ENCODE measurements at places on chromosomes 2 and 18. TPM values are rescaled to one million over a fixed set of nuclear protein-coding genes. Genes with fewer than 3 reads are reported as not detected.
A peak's percentile ranks its signal among the peaks of the same experiment; 100 is the strongest.

DNA sequence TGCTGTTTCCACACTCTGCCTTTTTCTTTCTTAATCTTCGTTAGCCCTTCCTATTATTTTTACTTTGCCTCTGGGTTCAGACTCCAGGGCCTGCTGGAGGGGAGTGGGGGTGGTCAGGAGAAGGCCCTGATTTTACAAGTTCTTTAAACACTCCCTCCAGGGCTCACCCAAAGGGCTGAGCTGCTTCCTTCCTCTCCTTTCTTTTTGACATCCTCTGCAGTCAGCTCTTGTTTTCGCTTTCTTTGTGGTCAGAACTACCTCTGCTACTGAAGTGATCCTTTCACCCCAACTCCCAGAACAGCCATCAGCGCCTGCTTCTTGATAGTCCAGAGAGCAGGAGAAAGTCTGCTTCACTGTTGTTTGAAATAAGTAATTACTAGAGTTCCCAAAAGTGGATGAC lies 925.7 kb downstream of the EPHA4 start:
- no peaks in the 10 kb centered on the region for H3K27me3 ChIP-seq
- DNase-seq = no peak
- H3K4me3 ChIP-seq = no peak overlapping the region
- no peak overlapping the region for H3K27ac ChIP-seq
- no peaks in the 10 kb centered on the region for H3K36me3 ChIP-seq
- H3K4me1 ChIP-seq = no peaks in the 10 kb centered on the region

DNA sequence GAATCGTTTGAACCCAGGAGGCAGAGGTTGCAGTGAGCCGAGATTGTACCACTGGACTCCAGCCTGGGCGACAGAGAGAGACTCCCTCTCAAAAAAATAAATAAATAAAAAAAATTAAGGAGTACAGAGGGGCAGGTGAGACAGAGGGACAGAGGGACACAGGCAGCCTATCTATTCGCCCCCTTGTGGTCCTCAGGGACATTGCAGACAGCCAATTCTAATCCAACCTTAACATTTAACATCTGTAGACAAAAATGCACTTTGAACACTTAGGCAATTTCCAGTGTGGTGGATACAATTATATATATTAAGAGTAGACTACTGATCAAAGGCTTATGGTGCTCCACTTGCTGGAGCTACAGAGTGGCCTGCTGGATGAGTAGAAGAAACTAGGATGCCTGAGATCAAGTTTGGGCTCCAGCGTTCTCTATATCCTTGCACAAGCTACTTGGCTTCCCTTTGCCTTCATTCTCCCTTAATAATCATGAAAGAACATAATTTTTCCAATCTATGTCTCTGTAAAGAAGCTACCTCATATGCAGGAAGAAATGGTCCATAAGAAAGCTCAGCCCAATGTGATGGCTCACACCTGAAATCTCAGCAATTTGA lies 8.2 kb upstream of the SMARCAL1 start:
- no peaks in the 10 kb centered on the region for H3K36me3 ChIP-seq
- H3K4me3 ChIP-seq = no peak overlapping the region
- DNase-seq = peak; percentile 54
- H3K27ac ChIP-seq = no peak overlapping the region
- H3K27me3 ChIP-seq = no peaks in the 10 kb centered on the region

DNA sequence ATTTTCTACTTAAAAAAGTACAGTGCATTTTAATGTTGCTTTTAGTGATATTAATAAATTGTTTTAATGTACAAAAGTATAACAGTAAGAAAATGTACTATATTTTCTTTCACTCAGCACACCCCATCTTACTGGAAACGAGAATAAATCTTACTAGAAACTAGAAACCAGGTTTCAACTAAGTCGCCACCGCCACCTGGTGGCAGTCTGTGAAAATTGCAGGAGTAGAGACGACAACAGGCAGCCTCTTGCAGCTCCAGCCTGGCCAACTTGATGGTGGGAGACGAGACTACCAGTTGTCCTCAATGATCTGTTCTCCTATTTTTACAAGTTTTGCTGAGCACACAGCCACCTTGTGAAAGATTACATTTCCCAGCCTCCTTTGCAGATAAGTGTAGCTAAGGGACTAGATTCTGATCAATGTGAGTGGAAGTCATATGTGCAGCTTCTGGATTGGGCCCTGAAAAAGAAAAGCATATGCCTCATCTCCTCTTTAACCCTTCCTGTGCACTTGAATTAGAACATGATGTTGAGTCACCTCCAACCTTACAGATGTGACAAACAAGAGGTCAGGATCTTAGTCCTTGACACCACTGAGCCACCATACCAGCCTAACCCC lies 8.7 kb downstream of the OTOF start:
- H3K36me3 ChIP-seq = no peaks in the 10 kb centered on the region
- H3K27ac ChIP-seq = no peak overlapping the region
- no peaks in the 10 kb centered on the region for H3K27me3 ChIP-seq

- no peaks in the 10 kb centered on the region for H3K36me3 ChIP-seq
- H3K4me3 ChIP-seq = no peak overlapping the region
- H3K4me1 ChIP-seq = no peaks in the 10 kb centered on the region
- no peak overlapping the region for H3K27ac ChIP-seq
- no peak for DNase-seq
Measured at GRCh38 chr2:47725808-47726207, 57.1 kb upstream of the MSH6 start.

- no peaks in the 10 kb centered on the region for H3K27me3 ChIP-seq
- no peak overlapping the region for H3K27ac ChIP-seq
- no peak for DNase-seq
- no peaks in the 10 kb centered on the region for H3K36me3 ChIP-seq
- H3K4me3 ChIP-seq = no peak overlapping the region
Measured at GRCh38 chr18:57497372-57498294, 62.5 kb downstream of the ONECUT2 start.

GRCh38 chr2:226738191-226738820 lies 61.3 kb downstream of the IRS1 start:
- no peak overlapping the region for H3K4me3 ChIP-seq
- H3K27ac ChIP-seq = no peak overlapping the region
- H3K4me1 ChIP-seq = peaks cover 10% of the 10 kb centered on the region
- no peaks in the 10 kb centered on the region for H3K36me3 ChIP-seq
- no peaks in the 10 kb centered on the region for H3K27me3 ChIP-seq

GRCh38 chr2:173739006-173739405 lies 226.2 kb downstream of the SP3 start:
- H3K4me3 ChIP-seq = no peak overlapping the region
- H3K36me3 ChIP-seq = no peaks in the 10 kb centered on the region
- H3K27ac ChIP-seq = no peak overlapping the region
- no peaks in the 10 kb centered on the region for H3K27me3 ChIP-seq
- no peaks in the 10 kb centered on the region for H3K4me1 ChIP-seq

GRCh38 chr2:68832233-68832869 lies 38.8 kb downstream of the BMP10 start:
- no peaks in the 10 kb centered on the region for H3K36me3 ChIP-seq
- H3K4me1 ChIP-seq = peaks cover 36% of the 10 kb centered on the region
- no peaks in the 10 kb centered on the region for H3K27me3 ChIP-seq
- H3K27ac ChIP-seq = peak overlapping the region; percentile 76

- H3K4me1 ChIP-seq = no peaks in the 10 kb centered on the region
Measured at GRCh38 chr2:181197140-181197760, 216.8 kb downstream of the UBE2E3 start.

DNA sequence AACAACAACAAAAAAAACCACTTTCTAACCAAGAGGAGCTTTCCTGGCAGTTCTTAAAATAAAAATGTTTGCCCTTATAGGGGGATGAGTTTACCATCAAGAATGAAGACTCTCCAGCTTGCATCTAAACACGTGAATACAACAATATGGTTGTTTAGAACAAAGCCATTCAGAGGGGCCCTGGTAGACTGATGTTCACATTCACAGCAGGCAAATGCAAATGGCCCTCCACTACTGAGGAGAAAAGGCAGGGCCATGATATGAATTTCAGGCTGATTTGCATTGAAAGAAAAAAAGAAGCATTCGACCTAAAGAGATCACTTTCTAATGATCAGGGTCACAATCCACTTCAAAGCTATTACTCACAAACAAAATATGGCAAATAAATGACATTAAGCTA lies 65.3 kb upstream of the OTOS start:
- no peak for DNase-seq
- no peak overlapping the region for H3K27ac ChIP-seq
- H3K36me3 ChIP-seq = no peaks in the 10 kb centered on the region
- no peaks in the 10 kb centered on the region for H3K27me3 ChIP-seq

GRCh38 chr2:173037245-173038120 lies 38.2 kb upstream of the MAP3K20 start:
- peak overlapping the region; percentile 43 for H3K27ac ChIP-seq
- no peaks in the 10 kb centered on the region for H3K36me3 ChIP-seq
- H3K4me1 ChIP-seq = peaks cover 17% of the 10 kb centered on the region
- peak; percentile 65 for DNase-seq
- H3K4me3 ChIP-seq = no peak overlapping the region

DNA sequence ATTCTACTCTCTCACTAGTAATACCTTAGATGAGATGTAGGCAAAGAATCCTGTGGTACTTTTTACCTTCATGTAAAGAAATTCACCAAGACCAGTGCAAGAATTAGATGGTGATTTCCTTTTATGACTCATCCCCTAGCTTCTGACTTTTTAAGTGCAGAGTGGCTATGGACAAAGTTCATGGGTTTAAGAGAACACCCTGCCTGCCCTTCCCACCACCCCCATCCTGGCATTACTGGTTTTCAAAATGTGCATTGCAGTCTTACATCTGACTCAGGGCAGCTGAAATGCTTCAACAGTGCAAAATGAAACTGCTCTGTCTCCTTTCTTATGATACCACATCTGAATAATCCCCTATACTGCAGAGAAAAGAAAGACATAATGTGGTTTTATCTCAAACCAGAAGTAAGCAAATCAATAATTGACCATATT lies 22.6 kb downstream of the MAIP1 start:
- no peaks in the 10 kb centered on the region for H3K27me3 ChIP-seq
- no peaks in the 10 kb centered on the region for H3K36me3 ChIP-seq
- no peaks in the 10 kb centered on the region for H3K4me1 ChIP-seq
- H3K4me3 ChIP-seq = no peak overlapping the region

GRCh38 chr2:96407041-96407918 lies 71.7 kb downstream of the NCAPH start:
- peak; percentile 70 for DNase-seq
- peak overlapping the region; percentile 47 for H3K27ac ChIP-seq
- no peaks in the 10 kb centered on the region for H3K27me3 ChIP-seq
- H3K4me1 ChIP-seq = peaks cover 36% of the 10 kb centered on the region
- H3K36me3 ChIP-seq = no peaks in the 10 kb centered on the region

DNA sequence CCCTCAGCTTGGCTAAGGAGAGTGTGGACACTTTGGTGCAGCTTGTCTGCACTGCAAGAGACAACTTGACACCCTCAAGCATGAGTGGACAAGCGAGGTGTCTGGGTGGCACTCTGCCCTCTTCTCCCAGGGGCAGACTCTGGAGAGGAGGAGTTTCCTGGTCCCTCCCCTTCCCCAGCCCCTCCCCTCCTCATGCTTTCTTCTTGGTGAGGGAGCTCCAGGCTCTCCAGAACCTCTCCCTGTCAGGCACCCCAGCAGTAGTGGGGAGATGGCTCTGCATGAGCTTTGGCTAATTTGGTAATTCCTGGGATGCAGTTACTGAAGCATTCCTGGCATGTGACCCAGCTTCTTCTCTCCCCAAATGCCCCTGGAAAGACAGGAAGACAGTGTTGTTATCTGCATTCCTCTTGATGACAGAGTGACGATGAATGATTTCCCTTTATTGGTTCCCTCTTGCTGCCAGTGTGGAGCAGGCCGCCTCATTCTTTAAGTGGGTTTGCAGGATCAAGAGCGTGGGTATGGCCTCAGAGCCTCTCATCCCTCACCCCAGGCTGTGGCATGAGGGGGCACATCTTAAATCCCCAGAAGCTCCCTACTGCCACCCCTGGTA lies 89.2 kb downstream of the STPG4 start:
- peaks cover 81% of the 10 kb centered on the region for H3K4me1 ChIP-seq
- no peak overlapping the region for H3K27ac ChIP-seq
- DNase-seq = no peak
- H3K36me3 ChIP-seq = no peaks in the 10 kb centered on the region

GRCh38 chr2:168655207-168655606 lies 147.2 kb upstream of the NOSTRIN start:
- no peak overlapping the region for H3K4me3 ChIP-seq
- DNase-seq = no peak

- no peaks in the 10 kb centered on the region for H3K36me3 ChIP-seq
- no peaks in the 10 kb centered on the region for H3K4me1 ChIP-seq
- no peak for DNase-seq
- H3K27me3 ChIP-seq = no peaks in the 10 kb centered on the region
- H3K4me3 ChIP-seq = no peak overlapping the region
Measured at GRCh38 chr18:74380916-74381315, 65.3 kb downstream of the C18orf63 start.

DNA sequence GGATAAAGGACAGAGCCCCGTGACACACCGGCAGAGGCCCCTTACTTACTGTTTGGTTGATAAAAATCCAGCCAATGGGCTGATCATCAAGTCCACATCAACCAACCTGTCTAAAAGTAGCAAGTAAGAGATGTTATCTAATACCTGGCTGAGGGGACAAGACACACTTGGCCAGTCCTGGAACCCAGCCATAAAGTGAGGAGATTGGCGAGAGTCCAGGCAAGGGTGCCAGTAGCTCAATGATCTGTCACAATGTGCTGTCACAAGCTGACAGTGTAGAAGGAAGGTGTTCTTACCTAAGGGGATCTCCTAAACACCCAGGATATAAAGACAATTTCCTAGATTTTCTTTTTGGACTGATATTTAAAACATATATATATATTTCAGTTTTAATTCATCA lies 61.7 kb upstream of the IL1R2 start:
- no peaks in the 10 kb centered on the region for H3K27me3 ChIP-seq
- H3K4me3 ChIP-seq = no peak overlapping the region
- no peaks in the 10 kb centered on the region for H3K36me3 ChIP-seq
- DNase-seq = no peak
- H3K27ac ChIP-seq = no peak overlapping the region

DNA sequence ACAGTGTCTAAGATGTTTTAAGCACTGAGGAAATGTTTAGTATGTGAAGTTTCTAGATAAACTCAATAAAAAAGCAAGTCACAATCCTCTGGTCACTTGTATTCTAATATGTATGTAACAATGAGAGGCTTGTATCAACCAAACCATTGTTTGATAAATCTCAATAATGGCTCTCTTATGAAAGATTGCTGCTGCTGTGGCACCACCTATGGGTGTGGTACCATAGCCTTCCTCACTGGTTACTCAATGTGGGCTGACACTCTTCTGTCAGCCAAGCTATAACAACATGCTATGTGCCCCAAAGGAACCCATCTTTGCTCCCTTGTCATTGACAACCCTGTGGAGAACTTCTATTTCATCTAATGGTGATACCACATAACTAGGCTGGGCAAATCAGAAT lies 12.6 kb upstream of the RAB1A start:
- no peaks in the 10 kb centered on the region for H3K27me3 ChIP-seq
- H3K4me3 ChIP-seq = no peak overlapping the region
- no peaks in the 10 kb centered on the region for H3K4me1 ChIP-seq
- no peak for DNase-seq

GRCh38 chr2:96534701-96535181 lies 1.8 kb upstream of the ARID5A start:
- H3K36me3 ChIP-seq = no peaks in the 10 kb centered on the region
- no peaks in the 10 kb centered on the region for H3K27me3 ChIP-seq
- no peak for DNase-seq
- H3K4me3 ChIP-seq = no peak overlapping the region
- peak overlapping the region; percentile 85 for H3K27ac ChIP-seq
- H3K4me1 ChIP-seq = peaks cover 60% of the 10 kb centered on the region

Gene IL37
- total RNA-seq = 1.3 TPM

Gene ANKRD29
- 17.5 TPM for total RNA-seq

Gene FSHR
- 22.6 TPM for total RNA-seq

Gene EVX2
- total RNA-seq = 3.1 TPM

Gene EVA1A
- total RNA-seq = 10.3 TPM

Gene CREG2
- total RNA-seq = 0.19 TPM

Gene GKN2
- total RNA-seq = not detected

Gene CPO
- total RNA-seq = 0.43 TPM

Gene UGT1A5
- not detected for total RNA-seq

Gene FTCDNL1
- total RNA-seq = 9.7 TPM

Measured in testis (tissue), 5 donors.